ENCODE measurements at places on chromosomes 5 and 9.

DNA sequence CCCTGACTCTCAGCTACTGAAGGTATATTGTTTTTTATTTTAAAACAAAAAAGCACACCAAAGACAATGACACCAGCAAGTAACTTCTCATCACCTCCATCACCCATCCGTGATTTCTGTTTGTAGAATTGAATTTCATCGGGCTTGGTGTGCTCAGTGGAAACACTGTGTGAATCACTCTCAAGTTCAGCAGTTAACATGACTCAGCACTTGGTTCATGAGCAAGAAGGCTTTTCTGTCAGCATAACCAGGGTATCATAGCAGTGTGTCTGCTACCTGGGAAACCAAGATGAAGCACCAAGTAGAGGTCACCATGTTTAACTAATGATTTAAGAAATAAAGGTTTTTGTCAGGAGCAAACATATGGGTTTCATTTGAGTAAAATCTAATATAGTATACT is 123.7 kb downstream of the INSYN2B start:
- DNase-seq, result no peak

- no peak for DNase-seq
Observed at GRCh38 chr9:111056538-111056937, 18.3 kb upstream of the LPAR1 start.

GRCh38 chr5:6326776-6327175 is 51.6 kb downstream of the MED10 start:
- no peak for DNase-seq

- no peak for DNase-seq
Observed at GRCh38 chr5:161686149-161686548, 628 bp downstream of the GABRA6 start.

GRCh38 chr5:174187481-174187880 is 142.0 kb downstream of the NSG2 start:
- DNase-seq, result no peak

- no peak for DNase-seq
Observed at GRCh38 chr9:37917313-37917731, 13.4 kb upstream of the SLC25A51 start.

DNA sequence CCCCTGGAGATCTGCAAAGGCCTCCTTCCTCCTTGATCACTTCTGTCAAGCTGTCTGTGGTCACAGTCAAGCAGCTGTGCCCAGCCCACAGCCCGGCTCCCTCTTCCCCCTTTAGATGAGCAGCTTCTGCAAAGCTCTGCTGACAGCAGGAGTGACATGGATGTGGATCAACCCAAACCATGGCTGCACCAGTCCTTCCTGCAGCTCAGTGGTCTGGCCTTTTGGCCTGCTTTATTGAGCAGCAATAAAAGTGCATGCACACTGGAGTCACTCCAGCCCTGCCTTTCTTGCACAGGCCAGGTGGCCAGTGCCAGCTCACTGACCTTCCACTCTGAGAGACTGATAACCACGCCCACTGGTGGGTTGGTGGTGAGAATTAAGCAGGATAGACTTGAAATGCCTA is 91.3 kb upstream of the OTULINL start:
- no peak for DNase-seq

GRCh38 chr5:163631856-163632255 is 126.4 kb downstream of the MAT2B start:
- no peak for DNase-seq

DNA sequence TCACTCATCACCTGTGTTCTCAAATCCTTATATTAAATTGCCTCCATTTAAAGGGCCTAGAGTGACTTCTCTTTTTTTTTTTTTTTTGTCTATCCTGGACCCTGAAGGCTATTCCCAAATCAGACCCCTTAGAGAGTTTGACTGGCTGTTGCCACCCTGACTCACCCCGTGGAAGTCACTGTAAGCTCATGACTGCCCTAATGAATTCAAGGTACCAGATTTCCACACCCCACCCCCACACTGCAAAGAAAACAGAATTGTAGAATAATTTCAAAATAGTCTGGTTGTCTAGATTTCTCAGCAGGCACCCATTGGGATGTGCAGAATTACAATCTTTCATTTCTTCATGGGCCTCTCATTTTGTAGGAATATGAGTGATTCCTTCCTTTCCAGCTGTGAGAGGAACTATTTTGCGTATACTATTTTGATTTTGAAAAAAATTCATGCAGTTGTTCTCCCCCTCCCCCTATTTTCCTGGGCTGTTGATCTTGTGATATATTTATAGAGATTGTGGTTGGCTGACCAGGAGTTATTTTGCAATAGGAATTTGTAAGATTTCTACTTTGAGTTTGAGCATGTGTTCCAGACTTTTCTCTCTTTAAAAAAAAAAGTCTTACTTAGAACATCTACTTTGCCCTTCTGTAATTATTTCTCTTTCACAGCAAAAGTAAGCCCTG is 79.1 kb downstream of the ZNF618 start:
- no peak for DNase-seq

DNA sequence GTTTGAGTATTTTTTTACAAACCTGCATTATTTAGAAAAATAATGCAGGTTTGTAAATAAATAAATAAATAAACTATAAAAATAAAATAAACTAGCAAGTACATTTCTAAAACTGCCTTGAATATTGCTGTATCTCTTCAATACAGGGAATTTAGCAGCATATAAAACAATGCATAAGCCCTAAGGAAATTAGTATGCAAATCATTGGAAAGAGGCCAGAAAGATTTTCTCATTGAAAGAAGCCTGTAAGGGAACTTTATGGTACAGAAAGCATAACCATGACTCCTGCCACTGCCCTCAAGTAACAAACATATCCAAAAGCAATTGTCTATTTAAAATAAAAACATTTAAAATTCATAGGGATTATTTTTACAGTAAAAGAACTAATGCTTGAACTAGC is 387.3 kb downstream of the HINT1 start:
- DNase-seq, result no peak
